ENCODE measurements at places on chromosomes 1 and 21. TPM values are rescaled to one million over a fixed set of nuclear protein-coding genes. Genes with fewer than 3 reads are reported as not detected.

Gene ZNF436
- 4.1 TPM for total RNA-seq

Gene PRRX1
- total RNA-seq, result not detected

Gene RCAN3
- 172 TPM for total RNA-seq

Gene ISG15
- total RNA-seq, result 76.7 TPM

Gene CYP2J2
- total RNA-seq, result not detected

Gene S100A8
- not detected for total RNA-seq

Gene TRIM46
- total RNA-seq, result 6.1 TPM

Gene CYP4A22
- not detected for total RNA-seq

Gene TMEM82
- not detected for total RNA-seq

GRCh38 chr1:199335496-199335895 is 692.0 kb upstream of the NR5A2 start:
- DNase-seq, result no peak

GRCh38 chr1:33997127-33998036 is 133.5 kb downstream of the HMGB4 start:
- no peak for DNase-seq

DNA sequence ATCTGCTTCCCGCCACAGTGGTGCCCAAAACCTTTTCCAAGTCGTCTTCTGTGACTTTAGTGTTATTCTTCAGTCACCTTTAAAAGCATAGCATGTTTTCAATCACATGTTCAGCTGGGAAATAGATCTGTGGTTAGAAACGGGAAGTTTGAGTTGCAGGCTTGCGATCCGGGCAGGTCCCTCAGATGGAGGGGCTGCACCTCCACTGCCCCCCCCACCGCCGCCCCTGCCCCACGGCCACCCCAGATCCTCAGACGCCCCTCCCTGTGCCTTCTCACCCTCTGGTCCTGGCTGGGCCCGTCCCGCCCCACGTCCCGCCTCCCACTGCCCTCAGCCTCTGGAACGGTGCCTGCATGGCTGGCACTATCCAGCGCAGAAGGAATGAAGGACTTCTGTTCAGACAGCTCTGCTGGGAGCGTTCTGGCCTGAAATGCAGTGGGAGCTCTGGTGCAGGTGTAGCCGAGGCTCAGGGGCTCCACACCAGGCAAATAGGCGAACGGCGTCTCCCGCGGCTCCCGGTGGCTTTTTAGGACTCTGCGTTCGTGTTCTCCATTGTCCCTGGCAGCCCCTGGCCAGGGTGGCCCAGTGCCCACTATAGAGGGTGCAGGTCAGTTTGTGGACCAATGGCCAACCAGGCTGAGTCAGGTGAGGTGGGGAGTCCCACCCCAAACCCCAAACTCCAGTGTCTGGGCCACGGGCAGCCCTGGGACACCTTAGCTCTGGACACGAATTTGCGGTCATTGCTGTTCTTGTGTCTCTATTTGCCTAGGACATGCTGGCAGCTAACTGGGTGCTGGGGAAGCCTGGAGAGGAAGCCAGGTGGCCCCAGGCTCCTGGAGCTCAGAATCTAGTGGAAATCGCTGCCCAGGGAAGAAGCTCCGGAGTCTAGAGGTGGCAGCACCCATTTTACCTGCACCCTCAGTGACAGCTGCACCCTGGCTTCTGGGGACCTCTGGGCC is 67.1 kb downstream of the FAAP20 start:
- no peak for DNase-seq

DNA sequence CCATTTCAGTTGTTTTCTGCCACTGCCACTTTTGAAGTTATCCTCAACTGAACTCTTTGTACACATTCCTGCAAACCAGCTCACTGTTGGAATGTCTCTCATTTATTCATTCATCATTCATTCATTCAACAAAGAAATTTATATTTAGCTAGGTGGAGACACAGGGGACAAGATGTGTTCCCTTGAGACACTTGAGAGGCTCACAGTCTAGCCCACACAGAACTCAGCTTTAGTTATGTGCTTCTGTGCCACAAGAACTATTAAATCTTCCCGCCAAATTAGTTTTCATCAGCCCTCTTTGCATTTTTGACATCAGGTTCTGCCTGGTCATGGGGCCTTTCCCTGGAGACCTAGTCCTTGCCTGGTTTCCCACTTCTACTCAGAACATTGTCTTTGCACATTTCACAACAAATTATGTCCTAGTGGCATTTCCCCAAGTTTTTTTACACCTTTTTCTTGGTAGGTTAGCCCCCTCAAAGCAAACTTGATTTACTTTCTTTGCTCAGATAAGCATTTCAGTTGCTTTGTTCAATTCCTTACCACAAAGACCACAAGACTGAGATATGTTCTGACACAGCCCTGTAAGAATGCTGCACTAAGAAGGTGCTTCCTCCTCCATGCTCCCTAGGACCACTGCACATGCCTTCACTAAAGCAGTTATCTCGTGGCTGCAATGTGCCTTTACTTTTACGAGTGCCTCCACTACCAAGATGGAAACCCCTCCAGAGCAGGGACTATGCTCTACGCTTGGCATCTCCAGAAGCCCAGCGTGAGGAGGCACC is 31.0 kb downstream of the ILDR2 start:
- DNase-seq, result peak; percentile 3

- DNase-seq, result no peak
These were observed 80.5 kb downstream of the RERE start for GRCh38 chr1:8736927-8737326.

DNA sequence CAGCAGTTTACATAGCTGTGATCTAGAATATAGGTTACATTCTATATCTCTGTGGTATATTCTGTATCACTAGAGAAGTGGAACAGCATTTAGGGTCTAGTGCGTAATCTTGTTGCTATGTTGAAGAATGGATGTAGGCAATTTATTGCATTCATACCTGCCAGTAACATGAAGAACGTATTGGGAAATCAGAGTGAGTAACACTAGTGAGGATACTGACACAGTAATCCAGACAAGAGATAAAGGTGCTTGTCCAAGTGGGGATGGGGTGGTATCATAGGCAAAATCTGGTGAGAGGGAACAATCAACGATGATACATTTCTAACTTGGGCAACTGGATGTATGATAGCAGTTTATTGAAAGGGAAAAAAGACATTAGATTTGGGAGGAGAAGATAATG is 9.8 kb downstream of the PPP2R5A start:
- no peak for DNase-seq

DNA sequence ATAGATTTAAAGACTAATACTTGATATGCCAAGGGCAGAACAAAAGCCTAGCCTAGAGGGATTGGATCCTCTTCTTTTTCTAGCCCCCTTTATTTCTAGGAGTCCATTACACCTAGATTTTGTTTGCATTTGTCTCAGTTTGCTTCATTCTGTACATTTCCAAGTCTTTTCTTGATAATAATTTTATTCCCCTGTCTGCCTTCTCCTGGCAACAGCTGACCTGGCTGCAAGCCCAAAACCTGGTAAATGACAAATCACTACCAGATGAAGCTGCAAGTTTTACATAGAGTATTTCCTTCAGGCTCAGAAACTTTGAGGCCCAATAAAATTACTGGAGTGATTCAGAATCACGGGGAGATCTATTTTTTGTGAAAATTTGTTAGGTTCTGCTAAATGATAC is 36.5 kb upstream of the LHX8 start:
- no peak for DNase-seq

DNA sequence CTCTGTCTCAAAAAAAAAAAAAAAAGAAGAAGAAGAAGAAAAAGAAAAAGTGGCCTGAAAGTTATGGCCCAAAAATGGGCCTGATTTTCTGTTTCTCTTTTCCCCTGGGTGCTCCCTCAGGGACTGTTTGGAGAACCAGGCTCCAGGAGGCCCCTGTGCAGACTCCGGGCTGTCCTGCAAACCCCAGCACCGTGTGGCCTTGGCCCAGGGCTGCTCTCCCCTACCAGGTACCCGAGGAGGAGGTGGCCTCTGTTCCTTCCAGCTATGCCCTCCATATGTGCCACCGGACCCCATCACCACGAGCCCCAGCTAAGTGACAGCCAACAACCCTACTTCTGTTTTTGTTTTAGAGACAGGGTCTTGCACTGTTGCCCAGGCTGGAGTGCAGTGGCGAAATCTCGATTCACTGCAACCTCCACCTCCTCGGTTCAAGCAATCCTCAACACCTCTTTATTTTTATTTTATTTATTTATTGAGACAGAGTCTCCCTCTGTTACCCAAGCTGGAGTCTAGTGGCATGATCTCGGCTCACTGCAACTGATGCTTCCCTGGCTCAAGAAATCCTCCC is 7.5 kb upstream of the FAAP20 start:
- DNase-seq, result no peak

DNA sequence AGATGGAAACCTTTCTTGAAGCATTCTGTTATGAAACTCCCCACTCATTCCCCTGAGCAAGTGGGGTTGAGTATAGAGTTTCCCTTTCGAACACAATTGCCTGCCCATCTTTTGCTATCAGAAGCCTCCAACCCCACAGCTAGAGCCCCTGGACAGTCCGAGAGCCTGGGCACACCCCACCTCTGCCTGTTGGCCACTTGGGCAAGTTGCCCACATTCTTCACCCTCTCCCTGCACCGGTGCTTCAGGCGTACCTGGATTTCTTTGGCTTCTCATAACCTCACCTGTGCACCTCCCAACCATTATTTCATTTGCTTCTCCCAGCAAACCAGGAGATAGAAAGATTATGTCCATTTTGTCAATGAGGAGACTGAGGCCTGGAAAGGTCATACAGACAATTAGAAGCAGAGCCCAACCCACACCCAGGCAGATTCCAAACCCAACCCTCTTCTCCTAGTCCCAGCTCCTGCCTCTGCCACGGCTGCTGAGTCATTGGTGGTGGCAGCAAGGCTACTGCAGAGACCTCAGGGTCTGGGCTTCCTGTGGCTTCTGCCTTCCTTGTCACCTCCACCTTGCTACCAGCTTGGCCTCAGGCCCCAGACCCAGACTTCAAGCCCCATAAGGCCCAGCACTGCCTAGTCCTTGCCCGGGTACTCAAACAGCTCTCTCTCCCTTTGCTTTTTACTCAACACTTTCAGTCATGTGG is 118.7 kb upstream of the ZBTB40 start:
- DNase-seq, result no peak

DNA sequence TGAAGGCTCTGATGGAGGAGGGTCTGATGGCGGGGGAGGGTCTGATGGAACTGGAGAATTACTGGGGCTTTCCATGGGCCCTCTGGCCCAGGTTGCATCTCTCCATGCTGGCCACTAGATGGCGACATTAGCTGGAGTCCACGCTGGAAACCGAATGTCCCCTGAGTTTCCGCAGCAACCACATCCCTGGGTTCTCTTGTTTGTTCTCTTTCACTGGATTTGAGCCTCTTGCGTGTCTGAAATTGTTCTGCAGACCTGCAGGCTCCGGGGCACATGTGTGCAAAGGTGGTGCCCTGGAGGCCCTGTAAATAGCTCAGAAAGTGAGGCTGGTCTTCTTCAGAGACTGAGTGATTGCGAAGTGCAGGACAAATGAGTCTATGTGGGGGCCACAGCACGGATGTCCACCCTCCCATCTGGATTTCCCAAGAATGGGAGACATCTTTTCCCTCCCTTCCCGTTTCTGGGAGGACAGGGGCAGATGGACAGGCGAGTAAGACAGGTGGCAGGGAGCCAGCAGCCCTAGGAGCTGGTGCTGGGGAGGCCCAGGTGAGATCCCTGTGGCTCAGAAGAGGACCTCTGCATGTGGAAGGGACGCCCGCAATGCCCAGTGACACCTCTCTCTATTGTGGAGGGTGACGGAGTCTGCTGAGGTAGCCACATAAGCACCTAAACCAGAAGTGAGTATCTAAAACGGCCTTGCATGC is 73.2 kb upstream of the ABCG1 start:
- DNase-seq, result peak; percentile 72

DNA sequence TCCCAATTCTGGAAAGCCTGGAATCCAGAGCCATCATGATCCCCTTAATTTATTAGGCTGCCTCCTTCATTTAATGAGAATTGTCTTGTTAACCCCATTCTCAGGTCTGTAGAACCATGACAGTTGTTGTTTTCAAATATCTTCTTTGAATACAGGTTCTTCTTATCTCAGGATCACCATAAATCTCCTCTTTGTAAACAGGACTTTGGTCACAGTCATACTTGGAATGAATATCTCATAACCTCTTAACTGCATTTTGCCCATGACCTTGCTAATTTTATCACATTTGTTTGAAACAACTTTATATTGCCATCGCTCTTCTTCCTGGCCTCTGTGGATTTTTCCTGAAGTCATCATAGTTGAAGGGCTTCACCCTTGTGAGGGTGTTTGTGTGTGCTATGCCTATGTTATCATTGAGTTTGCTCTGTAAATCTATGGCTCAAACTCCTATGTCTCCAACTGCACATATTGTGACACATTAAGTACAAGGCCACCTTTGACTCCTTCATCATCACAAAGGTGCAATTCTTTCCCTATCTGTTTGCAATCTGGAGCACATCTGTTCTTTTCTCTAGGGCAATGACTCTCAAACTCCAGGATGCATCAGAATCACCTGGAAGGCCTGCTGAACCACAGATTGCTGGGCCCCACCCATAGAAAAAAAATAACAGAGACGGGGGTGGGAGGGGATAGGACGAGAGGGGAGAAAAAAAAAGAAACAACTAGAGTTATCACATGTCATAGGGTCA is 54.2 kb downstream of the FCRL5 start:
- no peak for DNase-seq

GRCh38 chr1:58784758-58785441 is 1.1 kb upstream of the JUN start:
- peak; percentile 87 for DNase-seq

GRCh38 chr1:156001662-156002171 is 19.0 kb downstream of the SSR2 start:
- no peak for DNase-seq

GRCh38 chr1:25999041-25999800 is 1.4 kb upstream of the PAFAH2 start:
- no peak for DNase-seq
